ENCODE measurements at places on chromosomes 12 and 14.

GRCh38 chr12:55717011-55718007, 1.5 kb downstream of the BLOC1S1 start:
- DNase-seq, result no peak

- DNase-seq, result no peak
Measured at GRCh38 chr12:10661338-10661737, 12.5 kb downstream of the STYK1 start.

GRCh38 chr12:105083551-105084105, 630 bp downstream of the ALDH1L2 start:
- peak; percentile 19 for DNase-seq

DNA sequence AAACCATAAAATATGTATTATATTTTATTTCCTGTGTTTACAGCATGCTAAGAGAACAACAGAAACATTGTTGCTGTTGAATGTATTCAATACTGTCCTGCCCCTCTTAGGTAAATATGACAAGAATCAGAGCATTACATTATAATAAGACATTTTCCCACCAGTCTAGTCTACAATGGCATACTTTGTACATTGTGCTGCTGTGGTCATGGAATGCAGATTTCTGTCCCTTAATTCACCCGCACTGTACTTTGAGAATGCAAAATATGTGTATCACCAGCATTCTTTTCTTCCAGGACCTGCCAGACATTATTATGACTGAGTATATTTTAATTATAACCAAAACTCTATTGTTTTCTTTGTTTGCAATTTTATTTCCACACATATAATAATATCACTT, 16.5 kb upstream of the OR10AD1 start:
- DNase-seq, result no peak

DNA sequence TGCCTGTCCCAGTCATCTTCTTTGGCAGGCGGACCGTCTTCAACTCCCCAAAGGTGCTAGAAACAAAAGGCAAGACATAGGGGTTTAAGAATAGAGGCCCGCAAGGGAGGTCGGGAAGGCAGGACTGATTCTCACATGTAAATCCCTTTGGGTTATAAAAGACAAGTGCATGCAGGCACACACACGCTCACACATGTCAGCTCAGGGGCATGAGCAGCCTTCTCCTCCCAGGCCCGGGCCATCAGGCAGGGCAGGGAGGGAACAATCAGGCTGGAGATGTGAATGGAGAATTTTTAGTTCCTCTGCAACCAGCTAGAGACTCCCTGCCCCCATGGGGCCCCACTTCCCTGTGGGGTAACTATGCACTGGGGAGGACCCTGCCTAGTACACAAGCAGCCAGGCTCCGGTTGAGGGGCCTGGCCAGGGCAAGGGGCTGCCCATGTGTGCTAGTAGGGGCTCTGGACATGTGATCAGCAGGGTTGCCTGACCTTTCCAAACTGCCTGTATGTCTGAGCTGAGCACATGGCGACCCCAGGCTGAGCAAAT, 107.2 kb downstream of the RBM19 start:
- DNase-seq, result no peak

GRCh38 chr14:103483600-103483999, 39.0 kb downstream of the CKB start:
- DNase-seq, result no peak

GRCh38 chr12:6852651-6853354, 853 bp downstream of the USP5 start:
- DNase-seq, result peak; percentile 14

GRCh38 chr12:38508246-38508645, 191.7 kb downstream of the ALG10B start:
- DNase-seq, result no peak

DNA sequence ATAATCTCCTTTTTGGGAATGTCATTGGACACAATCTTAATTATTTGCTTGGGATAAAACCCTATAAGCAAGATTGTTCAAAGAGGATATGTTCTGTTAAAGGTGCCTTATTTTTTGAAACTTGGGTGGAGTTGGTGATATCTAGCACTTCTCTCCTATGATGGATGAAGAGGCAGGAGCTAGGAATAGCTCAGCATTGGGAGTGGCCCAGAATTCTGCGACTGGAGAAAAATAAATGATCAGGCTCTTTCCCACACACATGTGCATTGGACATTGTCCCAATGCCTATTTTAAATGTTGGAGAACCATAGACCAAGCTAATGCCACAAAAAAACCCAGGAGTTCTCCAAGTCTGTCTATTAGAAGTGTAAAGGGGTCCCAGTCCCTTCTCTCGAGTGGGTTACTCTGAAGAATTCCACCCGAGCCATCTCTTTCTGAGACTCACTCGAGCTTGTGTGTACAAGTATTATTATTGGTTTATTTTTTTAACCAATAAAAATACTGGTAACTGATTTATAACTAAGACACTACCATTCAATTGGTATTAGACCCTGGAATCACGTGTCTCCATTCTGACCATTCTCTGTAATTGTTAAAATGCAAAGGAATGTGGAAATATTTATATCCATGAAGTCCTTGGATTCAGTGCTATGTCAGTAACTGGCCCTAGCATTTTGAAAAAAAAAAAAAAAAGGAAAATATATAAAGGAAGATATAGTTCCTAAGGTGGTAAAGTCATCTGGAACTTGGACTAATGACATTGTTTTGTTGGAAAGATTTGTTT, 437.5 kb upstream of the TMEM132C start:
- no peak for DNase-seq

DNA sequence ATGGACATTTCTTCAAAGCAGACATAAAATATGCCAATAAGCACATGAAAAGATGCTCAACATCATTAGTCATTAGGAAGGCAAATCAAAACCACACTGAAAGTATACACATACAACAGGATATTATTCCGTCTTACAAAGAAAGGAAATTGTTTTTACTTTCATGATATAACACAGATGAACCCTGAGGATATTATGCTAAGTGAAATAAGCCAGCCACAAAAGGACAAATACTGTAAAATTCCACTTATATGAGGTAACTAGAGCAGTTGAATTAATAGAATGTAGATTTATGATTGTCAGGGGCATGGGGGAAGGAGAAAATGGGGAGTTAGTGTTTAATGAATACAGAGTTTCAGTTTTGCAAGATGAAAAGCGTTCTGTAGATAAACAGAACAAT, 4.2 kb downstream of the ACYP1 start:
- no peak for DNase-seq

DNA sequence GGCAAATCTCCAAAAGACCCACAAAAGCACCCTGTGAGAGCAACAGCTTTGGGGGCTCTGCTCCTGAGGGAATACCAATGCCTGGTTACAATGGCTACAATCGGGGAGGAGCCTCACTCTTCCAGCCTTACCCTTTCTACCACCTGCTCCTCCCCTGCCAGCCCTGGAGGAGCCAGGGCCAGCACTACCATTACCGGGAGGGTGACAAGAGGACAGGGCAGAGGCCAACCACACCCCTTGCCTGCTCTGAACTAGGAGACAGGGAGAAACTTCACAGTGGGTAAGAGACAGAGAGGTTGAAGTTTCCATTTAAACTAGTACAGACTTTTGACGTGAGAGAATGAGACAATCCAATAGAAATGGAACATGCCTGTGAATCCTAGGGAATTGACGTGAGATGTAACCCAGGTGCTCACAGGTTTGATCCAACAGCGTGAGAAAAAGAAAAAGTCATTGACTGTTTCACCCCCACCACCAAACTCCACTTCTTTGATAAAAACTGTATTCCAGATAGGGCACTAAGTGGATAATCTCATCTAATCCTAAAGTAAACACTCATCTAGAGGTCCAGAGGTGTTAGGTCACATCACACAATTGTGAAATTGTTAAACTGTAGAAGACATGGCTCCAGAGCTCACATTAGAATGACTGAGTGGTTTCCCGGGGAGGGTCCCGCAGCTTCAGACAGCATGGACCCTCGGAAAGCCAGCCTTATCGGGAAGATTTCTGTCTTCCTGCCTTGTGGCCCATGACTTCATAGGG, 8.4 kb upstream of the TC2N start:
- DNase-seq, result no peak

- no peak for DNase-seq
Measured at GRCh38 chr14:23054000-23054811, 3.1 kb downstream of the CDH24 start.

- no peak for DNase-seq
Measured at GRCh38 chr14:48973151-48973550, 613.0 kb downstream of the RPS29 start.

DNA sequence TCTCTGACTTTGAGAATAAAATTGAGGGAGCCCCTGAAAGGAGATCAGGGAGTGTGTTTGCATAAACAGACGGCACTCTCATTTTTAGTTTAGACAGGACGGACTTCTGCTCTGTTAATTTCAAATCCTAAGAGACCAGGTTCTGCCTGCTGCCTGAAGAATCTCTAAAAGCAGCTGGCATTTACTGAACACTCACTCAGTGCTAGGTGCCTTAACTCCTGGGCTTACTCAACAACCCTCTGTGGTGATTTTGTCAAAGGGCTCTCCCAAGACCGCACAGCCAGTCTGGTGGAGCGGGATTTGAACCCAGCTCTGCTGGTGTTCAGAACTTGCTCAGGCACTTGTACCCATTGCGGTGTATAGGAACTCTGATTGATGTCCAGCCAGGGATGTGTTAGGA, 2.2 kb downstream of the ORAI1 start:
- no peak for DNase-seq

GRCh38 chr12:68393417-68393816, 61.3 kb upstream of the MDM1 start:
- no peak for DNase-seq

DNA sequence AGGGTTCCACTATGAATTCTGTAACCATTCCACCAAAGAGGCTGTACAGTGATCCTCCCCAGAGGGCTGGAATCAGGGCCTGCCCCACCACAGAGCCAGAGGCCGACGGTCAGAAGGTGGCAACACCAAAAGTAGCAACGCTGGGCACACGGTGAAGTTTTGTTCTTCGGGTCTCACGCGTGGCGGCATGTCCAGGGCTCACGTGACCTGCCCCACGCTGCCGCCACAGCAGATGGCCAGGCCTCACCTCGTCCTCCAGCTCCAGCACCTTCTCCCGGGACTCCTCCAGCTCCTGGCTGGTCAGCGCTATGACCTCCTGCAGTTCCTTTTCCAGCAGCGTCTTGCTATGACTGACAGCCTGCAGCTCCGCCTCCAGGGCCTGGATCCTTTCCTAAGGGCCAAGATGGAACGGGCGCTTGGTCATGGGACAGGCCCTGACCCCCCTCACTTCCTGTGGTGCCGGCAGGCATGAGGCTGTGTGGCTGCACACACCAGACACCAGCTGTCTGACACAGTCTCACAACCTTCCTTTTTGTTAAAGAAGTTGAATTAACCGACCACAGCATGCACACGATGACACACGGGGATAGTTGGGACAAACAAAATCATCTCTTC, 22.4 kb upstream of the ANKLE2 start:
- DNase-seq, result no peak

GRCh38 chr14:39230416-39231035, 3.2 kb upstream of the MIA2 start:
- no peak for DNase-seq

GRCh38 chr12:79200176-79200575, 335.6 kb downstream of the SYT1 start:
- DNase-seq, result no peak

DNA sequence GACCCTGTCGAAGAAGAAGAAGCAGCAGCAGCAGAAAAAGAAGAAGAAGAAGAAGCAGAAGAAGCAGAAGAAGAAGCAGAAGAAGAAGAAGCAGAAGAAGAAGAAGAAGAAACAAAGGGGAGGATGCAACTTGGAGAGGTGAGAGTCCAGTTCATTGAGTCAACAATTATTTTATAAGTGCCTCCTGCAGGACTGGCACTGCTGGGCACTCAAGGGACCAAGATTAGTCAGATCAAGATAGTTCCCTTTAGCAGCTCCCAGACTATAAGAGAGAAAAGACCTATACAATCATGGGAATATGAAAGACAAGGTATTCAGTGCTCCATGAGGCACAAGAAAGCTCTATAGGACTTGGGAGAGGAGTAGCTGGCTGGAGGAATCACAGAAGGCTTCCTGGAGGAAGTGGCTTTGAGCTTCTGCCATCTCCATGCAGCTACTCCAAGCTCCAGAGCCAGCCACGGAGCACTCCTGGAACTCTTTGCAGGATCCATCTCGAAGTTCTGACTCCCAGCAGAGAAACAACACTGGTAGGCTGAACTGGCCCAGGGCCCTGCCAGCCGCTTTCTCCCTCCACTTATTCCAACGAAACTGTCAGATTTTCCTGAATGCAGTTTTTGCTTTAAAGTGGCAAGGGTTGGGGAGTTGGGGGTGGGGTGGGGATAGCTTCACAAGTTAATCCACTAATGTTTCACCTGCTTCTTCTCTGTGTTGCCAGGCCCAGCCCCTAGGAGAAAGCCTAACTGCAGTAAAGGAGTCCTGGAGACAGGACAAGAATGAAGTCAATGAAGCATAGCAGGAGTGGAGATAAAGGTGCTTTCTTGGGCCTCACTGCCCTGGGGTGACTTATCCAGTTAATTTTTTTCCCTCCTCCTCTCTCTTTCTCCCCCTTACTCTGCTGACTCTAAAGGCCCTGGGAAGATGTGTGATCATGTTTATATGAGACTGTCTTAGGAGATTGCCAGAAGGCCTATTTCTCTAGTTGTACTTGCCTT, 140.1 kb upstream of the PARP11 start:
- no peak for DNase-seq

GRCh38 chr12:84362552-84362897, 550.1 kb downstream of the SLC6A15 start:
- DNase-seq, result no peak

DNA sequence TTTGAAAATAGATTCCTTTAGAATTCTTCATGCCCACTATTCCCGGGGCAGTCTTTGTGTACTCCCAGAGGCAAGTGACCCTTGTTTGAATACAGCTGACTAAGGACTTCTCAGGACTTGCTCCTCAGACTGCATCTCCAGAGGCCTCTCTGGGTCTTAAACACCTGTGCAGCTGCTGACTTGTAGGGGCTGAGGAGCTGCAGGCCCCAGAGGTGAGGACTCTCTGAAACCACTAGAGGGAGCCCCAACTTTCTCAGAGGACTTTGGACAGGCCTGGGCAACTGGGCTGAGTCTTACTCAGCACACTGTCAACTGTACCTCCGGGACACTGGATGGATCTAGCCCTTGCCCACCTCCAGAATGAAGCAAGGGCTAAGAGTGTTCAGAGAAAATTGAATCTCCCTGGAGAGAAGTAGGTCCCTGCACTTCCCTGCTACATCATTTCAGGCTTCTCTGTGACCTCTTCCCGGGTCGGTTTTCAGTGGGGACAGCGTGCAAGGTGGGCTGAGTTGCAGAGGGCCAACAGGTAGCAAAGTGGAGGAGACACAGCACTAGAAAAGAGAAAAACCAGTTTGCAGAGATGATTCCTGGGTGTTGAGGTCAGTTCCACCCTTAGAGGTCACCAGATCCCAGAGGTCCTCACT, 164.6 kb downstream of the TMEM117 start:
- DNase-seq, result peak; percentile 5

DNA sequence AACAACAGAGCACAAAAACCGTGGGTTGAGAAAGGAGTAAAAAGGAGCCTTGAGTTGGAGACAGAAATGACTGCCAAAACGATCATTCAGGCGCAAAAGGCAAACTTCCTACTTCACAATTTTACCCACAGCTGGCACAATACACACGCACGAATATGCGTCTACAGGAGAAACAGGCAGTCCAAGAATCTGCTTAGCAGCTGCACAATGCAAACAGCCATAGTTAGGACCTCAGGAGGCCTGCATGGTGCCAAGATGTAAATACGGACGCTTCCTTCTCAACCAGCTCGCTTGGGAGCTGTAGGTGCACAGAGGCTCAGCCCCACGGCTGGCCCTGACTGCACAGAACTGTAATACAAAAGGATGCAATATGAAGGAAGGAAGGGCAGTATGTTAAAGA, 250.1 kb upstream of the CAND1 start:
- no peak for DNase-seq

GRCh38 chr12:51359851-51360250, 13.4 kb upstream of the CELA1 start:
- no peak for DNase-seq

All from GF-D8 (cell line).